ENCODE measurements at places on chromosomes 2 and 18.

GRCh38 chr2:164457271-164457670 lies 164.0 kb downstream of the GRB14 start:
- DNase-seq: no peak

- no peak for DNase-seq
Observed at GRCh38 chr2:96423828-96424227, 81.3 kb downstream of the NEURL3 start.

- no peak for DNase-seq
Observed at GRCh38 chr2:24830351-24830750, 37.1 kb downstream of the CENPO start.

GRCh38 chr2:79447463-79447862 lies 65.4 kb upstream of the CTNNA2 start:
- no peak for DNase-seq

DNA sequence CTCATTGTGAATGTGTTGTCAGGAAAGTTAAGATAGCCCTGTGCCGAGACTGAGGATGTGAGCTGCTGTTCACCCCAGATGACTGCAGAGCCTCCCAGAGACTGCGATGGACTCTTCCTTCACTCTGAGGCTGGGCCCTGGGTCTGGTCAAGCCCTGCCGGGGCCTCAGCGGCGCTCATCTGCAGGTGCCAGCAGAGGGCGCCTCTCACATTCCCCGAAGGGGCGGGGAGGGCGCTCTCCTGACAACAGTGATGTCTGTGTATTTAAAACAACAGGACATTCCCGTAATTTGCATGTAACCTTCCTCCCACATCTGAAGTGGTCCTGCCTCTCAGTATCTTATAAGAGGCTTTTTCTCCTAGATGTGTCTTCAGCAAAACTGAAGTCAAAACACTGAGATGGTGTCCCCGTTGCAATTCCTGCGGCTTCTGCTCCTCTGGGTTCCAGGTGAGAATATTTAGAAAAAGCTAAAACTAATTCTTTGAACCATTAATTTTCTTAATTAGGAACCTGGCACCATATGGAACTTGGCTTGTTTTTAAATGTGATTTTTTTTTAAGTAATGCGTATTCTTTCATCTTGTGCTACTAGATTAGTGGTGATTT lies 1377.9 kb downstream of the RPIA start:
- DNase-seq: peak; percentile 32

DNA sequence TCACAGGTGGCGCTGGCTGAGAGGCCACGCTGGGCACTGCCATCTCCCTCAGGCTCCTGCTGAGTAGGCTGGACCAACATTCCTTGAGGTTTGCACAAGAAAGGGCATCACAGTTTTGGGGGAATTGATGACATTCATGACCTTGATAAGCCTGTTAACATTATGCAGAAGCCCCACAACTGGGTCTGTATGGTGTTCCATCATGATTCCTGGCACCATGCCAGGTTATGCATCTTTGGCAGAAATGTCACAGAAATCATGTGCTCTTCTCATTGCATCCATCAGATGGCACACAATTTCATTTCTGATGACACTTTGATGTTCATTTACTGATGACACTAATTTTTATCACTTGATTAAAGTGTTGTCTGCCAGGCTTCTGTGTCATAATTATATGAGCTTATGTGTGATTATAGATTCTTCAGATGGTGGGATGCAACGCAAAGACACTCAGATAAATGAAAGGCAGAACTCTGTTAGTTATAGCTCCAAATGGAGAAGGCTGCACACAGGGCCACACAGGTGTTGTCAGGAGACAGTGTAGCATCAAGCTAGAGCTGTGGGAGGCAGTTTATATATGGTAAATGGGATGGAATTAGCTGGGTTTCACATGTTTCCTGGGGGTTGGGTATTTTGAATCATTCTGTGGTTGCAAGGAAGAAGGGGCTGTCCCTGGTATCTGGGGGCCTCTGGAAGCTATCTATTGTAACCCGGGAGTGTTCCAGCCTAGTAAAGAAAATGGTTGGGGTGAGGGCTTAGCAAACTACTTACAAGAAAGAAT lies 191.3 kb downstream of the SLC39A10 start:
- peak; percentile 33 for DNase-seq

- no peak for DNase-seq
Observed at GRCh38 chr2:173770947-173771678, 194.1 kb downstream of the SP3 start.

GRCh38 chr2:105364436-105365139 lies 27.2 kb downstream of the C2orf49 start:
- no peak for DNase-seq

- peak; percentile 89 for DNase-seq
Observed at GRCh38 chr2:231786177-231786916, at the start of gene COPS7B. COPS7B (plus strand) TSS chr2:231786445; CDS start chr2:231788571, 2,126 bp downstream.

DNA sequence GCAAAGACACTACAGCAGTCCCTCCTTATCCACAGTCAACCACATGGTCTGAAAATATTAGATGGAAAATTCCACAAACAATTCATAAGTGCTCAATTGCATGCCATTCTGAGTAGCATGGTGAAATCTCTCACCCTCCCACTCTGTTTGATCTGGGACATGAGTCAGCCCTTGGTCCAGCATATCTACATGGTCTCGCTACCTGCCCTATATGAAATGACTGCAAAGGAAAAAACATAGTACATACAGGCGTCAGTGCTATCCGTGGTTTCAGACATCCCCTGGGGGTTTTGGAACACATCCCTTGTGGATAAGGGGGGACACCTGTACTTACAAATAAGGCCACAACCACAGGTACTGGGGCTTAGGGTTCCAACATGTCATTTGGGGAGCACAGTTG lies 73.7 kb downstream of the CABLES1 start:
- DNase-seq: no peak

DNA sequence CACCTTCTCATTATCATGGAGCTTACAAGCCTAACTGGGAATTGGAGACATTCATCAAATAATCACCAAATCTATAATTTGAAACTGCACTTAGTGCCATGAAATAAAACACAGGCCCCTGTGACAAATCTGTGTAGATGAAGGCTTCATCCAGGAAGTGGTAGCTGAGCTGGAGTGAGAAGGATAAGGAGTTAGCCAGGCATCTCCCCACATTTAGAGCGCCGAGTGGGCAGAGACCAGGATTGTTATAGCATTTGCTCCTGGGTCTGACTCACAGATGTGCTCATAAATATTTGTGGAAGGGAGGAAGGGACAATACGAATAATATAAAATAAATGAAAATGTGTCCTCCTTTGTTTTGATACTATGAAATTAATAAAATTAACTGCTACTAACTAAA lies 2.5 kb upstream of the MAT2A start:
- no peak for DNase-seq

GRCh38 chr2:217852555-217853211 lies 150.1 kb downstream of the TNS1 start:
- no peak for DNase-seq

GRCh38 chr2:45889053-45889452 lies 237.6 kb downstream of the PRKCE start:
- DNase-seq: no peak

DNA sequence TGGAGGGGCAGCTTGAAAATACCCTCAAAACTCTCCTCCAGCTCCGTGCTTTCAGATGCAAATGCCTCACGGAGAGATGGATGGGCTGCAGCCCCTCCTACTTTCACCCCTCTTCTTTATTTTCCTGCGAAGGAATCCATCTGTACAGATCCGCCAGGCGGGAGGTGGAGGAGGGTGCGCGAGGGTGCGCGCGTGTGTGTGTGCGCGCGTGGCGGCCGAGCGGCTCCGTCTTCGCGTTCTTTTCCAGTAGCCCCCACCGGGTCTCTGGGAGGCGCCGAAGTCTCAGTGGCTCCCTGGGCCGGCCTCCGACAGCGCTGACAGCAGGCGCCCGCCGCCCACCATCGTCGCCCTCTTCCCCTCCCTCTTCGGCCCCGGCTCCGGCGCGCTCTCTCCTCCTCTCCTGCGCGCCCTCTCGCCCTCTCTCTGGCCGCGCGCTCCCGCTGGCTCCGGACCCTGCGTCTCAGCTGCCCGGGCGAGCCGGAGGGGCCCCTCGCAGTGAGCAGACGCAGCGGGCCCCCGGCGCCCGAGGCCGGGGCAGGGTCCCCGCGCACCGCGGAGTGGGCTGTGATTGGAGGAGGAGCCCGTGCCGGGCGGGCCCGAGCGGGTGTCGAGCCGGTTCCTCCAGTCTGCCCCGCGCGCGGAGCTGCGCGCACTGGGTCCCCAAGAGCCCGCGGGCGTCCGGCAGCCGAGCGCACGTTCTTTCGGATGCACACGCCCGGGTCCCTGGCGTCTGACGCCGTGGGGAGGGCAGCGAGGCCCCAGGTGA lies at the start of gene CDH7:
TSS of gene CDH7 (plus strand) at position 624 of the 766 bp plus-strand sequence. CDS start 11,831 bp downstream, outside the sequence.
- DNase-seq: peak; percentile 49

- DNase-seq: peak; percentile 56
Observed at GRCh38 chr18:45066886-45067285, 386.2 kb downstream of the SETBP1 start.

DNA sequence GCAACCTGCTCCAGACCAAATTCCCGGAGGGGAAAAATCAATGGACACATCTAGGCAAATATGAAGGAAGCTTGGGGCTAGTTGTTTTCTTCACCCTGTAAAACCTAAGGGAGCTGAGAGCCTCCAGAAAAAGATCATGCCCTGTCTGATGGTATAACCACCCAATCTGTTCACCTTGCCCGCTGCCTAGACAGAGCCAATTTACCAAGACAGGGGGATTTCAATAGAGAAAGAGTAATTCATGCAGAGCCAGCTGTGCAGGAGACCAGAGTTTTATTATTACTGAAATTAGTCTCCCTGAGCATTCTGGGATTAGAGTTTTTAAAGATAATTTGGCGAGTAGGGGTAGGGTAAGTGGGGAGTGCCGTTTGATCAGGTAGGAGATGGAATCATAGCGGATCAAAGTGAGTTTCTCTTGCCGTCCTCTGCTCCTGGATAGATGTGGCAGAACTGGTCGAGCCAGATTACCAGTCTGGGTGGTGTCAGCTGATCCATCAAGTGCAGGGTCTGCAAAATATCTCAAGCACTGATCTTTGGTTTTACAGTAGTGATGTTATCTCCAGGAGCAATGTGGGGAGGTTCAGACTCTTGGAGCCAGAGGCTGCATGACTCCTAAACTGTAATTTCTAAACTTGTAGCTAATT lies 35.1 kb upstream of the B4GALT6 start:
- DNase-seq: no peak

DNA sequence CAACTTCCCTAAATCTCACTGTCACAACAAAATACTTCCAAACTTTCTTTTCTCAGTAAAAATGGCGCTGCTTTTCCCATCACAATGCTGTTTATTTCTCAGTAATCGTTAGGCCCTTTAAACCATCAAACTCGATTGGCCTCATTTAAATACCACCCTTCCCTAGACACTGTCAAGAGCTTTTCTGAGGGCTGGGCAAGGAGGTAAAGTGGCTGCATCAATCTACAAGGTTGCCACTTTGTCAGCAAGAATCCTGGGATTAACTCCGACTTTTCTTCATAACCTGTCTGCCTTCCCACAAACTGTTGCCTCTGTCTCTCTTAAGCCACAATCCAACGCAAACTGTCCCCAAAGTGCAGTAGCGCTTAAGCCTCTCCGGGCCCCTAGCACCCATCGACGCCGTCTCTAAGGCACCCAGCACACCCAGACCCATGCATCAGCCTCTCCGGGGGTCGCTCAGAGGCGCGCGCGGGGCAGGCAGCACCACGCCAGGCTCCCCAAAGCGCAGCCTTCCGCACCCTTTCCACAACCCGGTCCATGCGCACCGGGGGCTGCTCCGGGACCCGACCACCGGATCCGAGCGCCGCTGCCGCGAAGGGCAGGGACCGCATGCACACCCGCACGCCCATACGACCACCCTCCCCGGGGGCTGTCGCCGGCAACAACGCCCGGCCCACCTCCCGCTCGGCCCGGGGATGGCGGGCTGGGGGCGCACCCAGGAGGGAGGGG lies 683 bp downstream of the MBOAT2 start:
- peak; percentile 22 for DNase-seq

DNA sequence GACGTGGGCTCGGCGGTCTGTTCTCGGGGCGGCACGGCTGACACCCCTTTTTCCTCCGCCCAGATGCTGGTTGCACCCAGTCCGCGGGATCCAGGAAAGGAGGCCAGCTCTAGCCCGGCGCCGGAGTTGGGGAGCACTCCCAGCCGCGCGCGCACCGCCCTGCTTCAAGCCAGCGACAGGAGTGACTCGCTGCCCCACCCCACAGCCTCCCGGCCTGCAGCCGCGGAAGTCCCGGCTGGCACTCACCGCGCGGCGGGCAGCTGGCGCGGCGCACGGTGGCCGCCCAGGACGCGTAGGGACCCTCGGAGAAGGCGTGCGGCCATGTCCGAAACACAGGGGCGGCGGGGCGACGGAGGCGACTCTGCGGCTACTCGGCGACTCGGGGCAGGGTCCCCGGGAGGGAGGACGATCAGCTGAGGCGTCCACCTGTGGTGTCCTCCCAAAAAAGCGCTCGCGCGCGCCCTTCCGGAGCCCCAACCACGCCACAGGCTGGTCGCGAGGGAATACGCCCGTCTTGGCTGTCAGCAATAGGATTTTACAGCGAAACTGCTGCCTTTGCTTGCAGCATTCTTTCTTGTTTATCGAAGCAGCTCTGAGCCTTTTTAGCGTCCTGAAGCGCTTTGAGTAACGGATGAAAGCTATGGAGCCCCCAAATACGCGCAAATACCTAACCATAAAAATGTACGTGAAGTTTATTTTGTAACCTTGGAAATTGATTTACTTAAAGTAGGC lies at the start of gene ACADL:
TSS of gene ACADL (minus strand) at position 507 of the 732 bp plus-strand sequence. CDS start at position 323, 184 bp downstream.
- peak; percentile 26 for DNase-seq

DNA sequence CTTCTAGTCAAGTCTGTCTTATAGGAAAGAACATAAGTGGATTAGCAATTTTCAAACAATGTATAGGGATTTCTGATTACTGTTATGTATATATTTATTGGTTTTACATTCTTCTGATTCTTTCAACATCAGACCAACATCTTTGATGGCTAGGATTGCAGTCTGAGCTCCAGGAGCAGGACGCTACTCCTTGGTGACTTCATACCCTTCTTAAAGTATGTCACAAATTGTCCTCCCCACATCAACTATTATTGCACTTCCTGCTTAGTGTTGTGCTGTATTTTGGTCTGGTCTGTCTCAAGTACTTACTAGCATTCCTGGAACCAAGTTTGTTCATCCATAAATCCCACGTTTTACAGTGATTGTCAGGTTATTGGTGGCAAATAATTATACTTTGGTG lies 49.0 kb downstream of the MAP2 start:
- DNase-seq: no peak
